Calu3 (cell line): ENCODE measurements at places on chromosomes 7 and 10. TPM values are rescaled to one million over a fixed set of nuclear protein-coding genes. Genes with fewer than 3 reads are reported as not detected.

GRCh38 chr10:74113546-74113945 lies 37.1 kb downstream of the AP3M1 start:
- H3K27me3 ChIP-seq, result no peaks in the 10 kb centered on the region
- no peak for DNase-seq
- no peak overlapping the region for H3K27ac ChIP-seq
- H3K4me3 ChIP-seq, result no peak overlapping the region
- H3K36me3 ChIP-seq, result peaks cover 93% of the 10 kb centered on the region

GRCh38 chr10:71546220-71546619 lies 149.5 kb downstream of the CDH23 start:
- no peaks in the 10 kb centered on the region for H3K36me3 ChIP-seq
- no peaks in the 10 kb centered on the region for H3K4me1 ChIP-seq
- no peak for DNase-seq
- peaks cover 30% of the 10 kb centered on the region for H3K27me3 ChIP-seq
- H3K27ac ChIP-seq, result no peak overlapping the region

DNA sequence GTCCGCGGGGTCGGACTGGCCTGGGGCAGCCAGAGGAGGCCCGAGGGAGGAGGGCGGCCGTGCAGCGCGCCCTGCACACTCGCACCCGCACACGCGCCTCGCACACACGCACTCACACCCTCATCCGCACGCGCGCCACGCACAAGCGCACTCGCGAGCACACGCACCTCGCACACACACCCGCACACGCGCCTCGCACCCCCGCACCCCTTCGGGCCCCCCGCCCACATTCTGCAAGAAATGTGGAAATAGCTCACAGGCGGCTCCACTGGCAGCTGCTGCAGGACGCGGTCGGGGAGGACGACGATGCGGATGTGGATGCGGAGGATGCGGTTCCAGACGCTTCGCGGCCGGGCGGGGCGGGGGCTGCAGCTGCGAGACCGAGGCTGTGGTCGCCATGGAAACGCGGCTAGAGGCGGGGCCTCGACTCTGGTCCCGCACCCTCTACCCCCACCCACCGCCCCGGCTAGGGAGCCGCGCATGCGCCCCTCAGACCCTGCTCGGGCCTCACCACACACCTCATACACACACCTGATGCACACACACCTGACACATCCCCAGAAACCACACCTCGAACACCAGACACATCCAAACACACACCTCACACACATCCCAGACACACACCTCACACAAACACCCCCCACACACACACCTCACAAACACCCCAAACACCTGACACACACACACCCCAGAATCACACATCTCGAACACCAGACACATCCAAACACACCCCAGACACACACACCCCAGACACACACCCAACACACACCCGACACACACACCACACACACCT lies at the start of gene CALY:
TSS of gene CALY (minus strand) at position 320 of the 793 bp plus-strand sequence. CDS start 7,907 bp downstream, outside the sequence.
- peaks cover 9% of the 10 kb centered on the region for H3K36me3 ChIP-seq
- H3K4me1 ChIP-seq, result no peaks in the 10 kb centered on the region
- peak within 1 kb of the TSS; percentile 59 for H3K4me3 ChIP-seq
- H3K27ac ChIP-seq, result no peak within 1 kb of the TSS
- peak; percentile 25 for DNase-seq

DNA sequence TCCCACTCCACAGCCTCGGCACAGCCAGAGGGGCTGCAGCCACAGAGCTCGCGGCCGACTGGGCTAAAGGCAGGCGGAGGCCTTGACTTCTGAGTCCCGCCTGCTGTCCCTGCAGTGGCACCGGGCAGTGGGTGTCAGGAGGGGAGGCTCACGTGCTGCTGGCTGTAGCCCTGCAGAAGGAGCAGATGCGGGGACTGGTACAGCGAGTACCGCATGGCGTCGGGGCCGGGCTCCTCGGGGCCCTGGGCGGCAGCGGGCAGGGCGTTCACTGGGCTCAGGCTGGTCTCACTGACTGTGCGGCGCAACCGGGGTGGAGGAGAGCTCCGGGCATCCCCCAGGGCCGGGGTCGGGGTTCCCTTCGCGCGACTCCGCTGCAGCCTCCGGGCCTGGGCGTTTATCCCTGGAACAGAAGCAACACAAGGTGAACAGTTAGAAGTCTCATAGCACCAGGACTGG lies 25.6 kb downstream of the PAPOLB start:
- peaks cover 21% of the 10 kb centered on the region for H3K27me3 ChIP-seq
- no peak overlapping the region for H3K27ac ChIP-seq
- no peaks in the 10 kb centered on the region for H3K36me3 ChIP-seq
- DNase-seq, result no peak
- H3K4me1 ChIP-seq, result no peaks in the 10 kb centered on the region
- no peak overlapping the region for H3K4me3 ChIP-seq

DNA sequence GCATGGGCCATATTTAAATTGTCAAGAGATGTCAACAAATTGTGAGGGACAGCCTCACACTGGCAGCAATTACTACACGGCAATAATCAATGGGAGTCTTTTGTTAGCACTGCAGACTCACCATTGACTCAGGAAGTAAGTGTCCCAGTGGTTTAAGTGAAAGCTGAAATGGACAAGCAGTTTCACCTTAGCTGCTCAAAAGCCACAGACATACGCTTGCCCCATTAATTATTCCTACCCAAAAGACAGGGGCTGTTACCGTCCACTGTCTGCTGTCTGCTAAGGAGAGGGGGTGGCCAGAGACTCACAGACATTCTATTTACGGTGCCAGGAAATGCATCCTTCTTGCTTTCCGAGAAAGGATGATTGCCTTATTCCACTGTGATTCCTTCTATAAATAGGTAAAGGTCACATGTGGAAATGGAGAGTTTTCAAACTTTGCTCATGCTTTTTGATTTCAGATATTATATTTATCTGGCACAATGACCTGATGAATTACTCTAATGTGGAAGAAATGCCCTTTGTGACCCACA lies 309.7 kb upstream of the NFE2L3 start:
- H3K4me3 ChIP-seq, result no peak overlapping the region
- H3K36me3 ChIP-seq, result no peaks in the 10 kb centered on the region
- H3K4me1 ChIP-seq, result peaks cover 16% of the 10 kb centered on the region
- DNase-seq, result no peak
- no peak overlapping the region for H3K27ac ChIP-seq
- no peaks in the 10 kb centered on the region for H3K27me3 ChIP-seq

Gene ODAD2
- total RNA-seq, result 0.20 and 0.61 TPM in 2 replicates

Gene CCDC146
- total RNA-seq, result 4.8 and 8.8 TPM in 2 replicates

Gene LRRC4
- total RNA-seq, result not detected in 2 replicates
